Esophagus muscularis mucosa (tissue), 4 donors: ENCODE measurements at places on chromosomes 3 and 15. TPM values are rescaled to one million over a fixed set of nuclear protein-coding genes. Genes with fewer than 3 reads are reported as not detected.

- no peaks in the 10 kb centered on the region for H3K36me3 ChIP-seq
- DNase-seq = no peak
- H3K27ac ChIP-seq = no peak overlapping the region
These were observed 31.4 kb upstream of the APEH start for GRCh38 chr3:49642708-49643145.

GRCh38 chr3:12073106-12073505, 68.9 kb downstream of the SYN2 start:
- H3K4me1 ChIP-seq = no peaks in the 10 kb centered on the region
- no peak overlapping the region for H3K27ac ChIP-seq
- no peaks in the 10 kb centered on the region for H3K36me3 ChIP-seq
- H3K4me3 ChIP-seq = no peak overlapping the region
- peaks cover 5% of the 10 kb centered on the region for H3K27me3 ChIP-seq

GRCh38 chr3:99700631-99701268, 62.4 kb downstream of the COL8A1 start:
- no peak overlapping the region for H3K4me3 ChIP-seq
- peaks cover 12% of the 10 kb centered on the region for H3K4me1 ChIP-seq
- no peaks in the 10 kb centered on the region for H3K27me3 ChIP-seq
- no peak overlapping the region for H3K27ac ChIP-seq
- no peak for DNase-seq

GRCh38 chr3:140375002-140375401, 302.9 kb upstream of the TRIM42 start:
- no peaks in the 10 kb centered on the region for H3K27me3 ChIP-seq
- no peaks in the 10 kb centered on the region for H3K4me1 ChIP-seq
- H3K4me3 ChIP-seq = no peak overlapping the region
- DNase-seq = peak; percentile 70

DNA sequence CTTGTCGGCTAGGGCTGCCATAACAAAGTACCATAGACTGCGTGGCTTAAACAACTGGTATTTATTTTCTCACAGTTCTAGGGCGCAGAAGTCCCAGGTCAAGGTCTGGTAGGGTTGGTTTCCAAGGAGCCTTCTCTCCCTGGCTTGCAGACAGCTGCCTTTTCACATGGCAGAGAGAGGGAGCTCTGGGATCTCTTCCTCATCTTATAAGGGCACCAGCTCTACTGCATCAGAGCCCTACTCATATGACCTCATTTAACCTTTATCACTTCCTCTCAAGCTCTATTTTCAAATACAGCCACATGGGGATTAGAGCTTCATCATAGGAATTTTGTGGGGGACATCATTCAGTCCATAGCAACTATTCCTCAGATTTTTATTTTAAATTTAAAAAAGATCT, 17.6 kb upstream of the PAQR9 start:
- H3K27me3 ChIP-seq = no peaks in the 10 kb centered on the region
- peaks cover 9% of the 10 kb centered on the region for H3K4me1 ChIP-seq
- DNase-seq = no peak
- H3K4me3 ChIP-seq = no peak overlapping the region
- no peaks in the 10 kb centered on the region for H3K36me3 ChIP-seq

Gene SLCO2A1
- total RNA-seq = 10.2 TPM
